ENCODE measurements at places on chromosomes 2 and 18.

DNA sequence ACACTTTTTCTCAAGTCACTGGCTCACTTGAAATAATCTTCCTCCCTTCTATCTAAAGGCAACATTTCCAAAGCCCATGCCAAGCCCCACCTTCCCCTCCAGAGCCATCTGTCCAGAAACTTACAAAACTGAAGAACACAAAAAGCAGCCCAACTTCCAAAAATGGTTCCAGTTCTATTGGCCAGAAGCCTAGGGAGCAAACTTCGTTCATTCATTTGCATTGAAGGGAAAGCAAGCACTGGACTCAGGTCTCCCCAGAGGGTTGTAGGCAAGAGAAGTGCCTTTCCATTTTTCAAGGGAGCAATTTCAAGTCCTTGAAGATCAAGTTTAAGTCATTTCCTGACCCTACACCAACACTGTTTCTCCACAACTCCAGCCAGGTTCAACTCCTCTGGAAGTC, 585.0 kb downstream of the BCL11A start:
- no peak for DNase-seq

- no peak for DNase-seq
These were observed 97.9 kb upstream of the RIOK3 start for GRCh38 chr18:23355206-23355605.

DNA sequence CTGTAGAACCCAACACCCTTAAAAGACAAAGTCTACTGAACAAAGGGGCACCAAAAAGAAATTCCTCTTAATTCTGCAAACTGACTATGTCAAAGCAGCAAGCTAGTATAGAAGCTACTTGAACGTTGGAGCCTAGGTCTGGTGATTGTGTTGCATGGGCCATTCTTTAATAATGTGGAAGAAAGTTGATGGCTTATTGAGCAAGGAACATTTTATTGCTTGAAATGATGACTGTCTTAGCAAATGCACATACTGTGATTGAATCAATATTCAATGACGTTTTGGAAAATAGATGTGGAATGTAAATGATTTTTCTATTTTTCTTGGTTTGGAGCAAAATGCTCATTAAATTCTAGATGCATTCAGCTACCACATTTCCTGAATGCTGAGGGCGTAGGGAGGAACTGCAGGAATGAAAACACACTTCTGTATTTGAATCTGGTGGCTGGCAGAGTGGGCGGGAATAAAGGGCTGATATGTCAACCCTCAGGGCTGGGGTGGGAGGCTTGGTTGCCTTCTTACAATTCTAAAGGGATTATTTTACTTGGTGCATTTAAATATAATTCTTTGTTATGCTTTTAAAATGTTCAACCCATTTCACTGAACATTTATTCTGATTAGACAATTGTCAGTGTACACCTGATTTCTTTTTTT, 26.5 kb downstream of the MYO3B start:
- no peak for DNase-seq

- no peak for DNase-seq
These were observed 91.5 kb upstream of the NRP2 start for GRCh38 chr2:205590759-205591158.

DNA sequence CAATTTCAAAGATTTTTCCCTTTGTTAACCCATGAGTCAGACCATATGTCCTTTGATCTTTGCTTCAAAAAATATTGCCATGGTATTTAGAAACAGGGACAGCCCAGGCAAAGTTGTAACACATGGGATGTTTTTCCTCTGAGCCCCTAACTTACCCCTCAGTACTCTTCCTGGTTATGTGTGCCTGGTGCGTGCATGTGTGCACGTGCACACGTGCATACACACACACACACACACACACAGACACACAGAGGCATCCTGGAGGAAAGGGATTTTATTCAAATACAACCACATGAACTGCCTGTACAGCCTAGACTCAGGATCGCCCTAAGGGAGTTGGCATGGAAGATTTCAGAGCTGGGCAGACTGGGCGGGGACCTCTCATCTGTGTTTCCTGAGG, 5.1 kb downstream of the AFF3 start:
- DNase-seq = peak; percentile 10

DNA sequence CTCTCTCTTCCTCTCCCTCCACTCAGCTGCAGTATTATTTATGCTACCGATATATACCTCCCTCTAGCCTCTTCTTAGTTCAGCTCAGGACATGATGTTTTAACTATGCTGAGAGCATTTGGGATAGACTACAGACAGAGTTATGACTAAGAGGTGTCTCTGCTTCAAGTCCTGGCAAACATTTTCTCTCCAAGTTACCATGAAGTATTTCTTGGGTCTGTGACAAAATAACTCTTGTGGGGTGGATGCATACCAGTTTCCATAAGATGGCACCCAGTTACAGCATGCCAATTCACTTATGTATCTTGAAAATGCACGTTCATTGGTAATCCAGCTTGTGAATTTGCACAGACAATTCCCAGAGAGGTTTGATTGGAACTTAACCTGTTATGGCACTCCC, 737.6 kb downstream of the SLC4A3 start:
- DNase-seq = no peak

- no peak for DNase-seq
These were observed 66.0 kb upstream of the ST3GAL5 start for GRCh38 chr2:85954590-85955458.

DNA sequence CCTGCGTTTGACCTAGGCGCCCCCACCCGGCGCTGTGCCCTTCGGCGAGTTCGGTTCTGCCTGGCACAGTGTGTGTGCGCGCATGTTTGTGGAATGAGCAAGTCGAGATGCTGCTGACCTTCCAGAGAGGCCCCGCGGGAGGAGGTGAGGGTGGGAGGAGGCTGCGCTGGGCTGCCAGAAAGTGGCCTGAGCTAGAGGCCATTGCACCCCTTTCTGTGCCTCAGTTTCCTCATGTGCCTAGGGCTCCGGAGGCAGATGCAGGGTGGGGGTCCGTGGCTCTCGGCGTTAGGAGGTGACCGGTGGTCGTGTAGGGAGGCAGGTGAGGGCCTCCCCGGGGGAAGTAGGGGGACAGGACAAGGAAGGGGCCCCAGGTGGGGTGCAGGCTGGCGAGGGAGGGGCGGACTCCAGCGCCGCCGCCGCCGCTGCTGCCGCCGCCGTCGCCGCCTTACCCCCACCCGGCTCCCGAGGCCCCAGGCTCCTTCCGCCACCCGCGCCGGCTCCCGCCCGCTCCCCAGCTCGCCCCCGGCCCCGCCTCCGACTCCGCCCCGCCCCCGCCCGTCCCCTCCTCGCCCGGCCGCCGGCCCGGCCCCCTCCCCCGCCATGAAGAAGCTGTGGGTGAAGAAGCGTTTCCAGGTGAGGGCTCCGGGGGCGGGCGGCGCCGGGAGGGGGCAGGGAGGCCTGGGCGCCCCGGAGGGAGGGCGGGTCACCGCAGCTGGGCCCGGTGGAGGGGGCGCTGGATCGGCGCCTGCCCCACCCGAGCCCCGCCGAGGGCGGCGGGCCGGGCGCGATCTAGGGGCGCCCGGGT, 7.0 kb downstream of the SPEG start:
- DNase-seq = peak; percentile 81

DNA sequence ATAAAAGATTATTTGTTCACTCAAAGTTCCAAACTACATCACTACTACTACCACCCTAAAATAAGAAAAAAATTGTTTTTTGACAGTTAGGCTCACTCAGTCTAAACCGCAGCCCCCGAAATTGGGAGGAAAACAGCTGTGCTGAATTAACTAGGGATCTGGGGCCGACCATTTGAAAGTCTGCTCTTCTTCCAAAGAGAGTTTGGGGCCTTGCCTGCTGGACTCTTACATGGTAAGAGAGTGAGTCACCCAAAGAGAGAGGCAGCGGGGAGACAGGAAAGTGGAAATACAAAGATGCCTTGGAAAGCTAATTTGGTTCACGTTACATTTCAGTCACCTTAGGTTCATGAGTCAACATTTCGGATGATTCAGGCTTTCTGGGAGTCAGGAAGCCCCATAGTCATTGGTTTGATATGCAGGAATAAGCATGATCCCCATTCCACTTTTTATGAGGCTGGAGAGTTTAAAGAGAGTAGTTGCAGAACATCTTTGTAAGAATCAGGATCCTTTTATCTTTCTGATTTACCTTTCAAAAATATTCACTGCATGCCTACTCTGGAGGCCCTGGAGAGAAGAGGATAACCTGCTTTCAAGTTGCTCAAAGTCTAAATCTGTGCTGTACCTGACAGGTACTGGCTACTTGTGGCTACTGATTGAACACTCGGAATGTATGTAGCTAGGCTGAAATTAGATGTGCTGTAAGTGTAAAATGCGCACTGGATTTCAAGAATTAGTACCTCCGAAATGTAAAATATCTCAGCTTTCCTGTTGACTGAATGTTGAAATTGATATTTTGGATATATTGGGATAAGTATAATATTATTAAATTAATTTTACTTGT, 995 bp upstream of the RTN4 start:
- DNase-seq = peak; percentile 78

GRCh38 chr2:164146441-164146840, 410.6 kb upstream of the FIGN start:
- no peak for DNase-seq

DNA sequence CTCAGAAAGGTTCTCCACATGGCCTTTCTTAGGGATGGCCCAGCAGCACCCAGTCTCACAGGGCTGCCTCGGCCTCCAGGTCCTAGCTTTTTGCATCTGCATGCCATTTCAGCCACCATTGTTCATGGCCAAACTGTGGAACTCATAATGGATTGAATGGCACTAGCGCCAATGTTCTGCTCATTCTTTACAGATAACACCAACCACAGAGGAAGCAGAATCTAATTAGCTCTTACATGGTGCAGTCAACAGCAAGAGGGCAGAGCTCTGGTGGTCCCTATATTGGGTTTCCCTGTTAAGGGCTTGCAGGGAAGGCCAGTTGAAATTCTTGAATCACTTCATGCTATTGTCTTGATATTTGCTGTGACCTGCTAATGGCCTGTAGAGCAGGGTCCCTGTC, 45.6 kb downstream of the ARL4C start:
- DNase-seq = no peak

DNA sequence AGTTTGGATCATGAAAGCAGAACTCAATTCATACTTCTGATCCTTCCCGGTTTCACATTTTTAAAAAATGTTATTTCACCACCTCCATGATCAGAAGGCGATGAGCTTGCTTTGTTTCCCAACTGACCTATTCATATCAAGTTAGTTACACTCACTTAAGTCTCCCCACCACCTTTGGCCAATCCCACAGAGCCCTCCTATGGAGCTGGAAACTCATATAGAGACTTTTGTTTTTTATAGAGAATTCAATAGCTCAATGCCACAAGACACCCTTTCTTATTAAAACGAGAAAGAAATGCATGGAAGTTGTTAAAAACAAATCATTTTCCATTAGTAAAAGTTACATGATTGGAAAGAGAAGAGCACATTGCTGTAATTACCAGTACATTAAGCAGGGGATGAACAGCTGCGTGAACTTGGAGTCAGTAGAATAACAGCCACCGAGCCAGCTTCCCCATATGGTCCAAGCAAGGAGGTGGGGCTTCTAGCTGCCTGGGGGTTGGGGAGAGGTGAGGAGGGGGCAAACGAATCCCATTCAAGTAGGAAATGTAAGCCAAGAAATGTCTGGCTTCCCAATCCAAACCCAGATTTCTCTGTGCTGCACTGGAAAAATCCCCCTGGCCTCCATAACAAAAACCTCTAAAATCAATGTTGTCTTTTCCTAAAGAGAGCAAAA, 614.5 kb downstream of the IRS1 start:
- DNase-seq = no peak

DNA sequence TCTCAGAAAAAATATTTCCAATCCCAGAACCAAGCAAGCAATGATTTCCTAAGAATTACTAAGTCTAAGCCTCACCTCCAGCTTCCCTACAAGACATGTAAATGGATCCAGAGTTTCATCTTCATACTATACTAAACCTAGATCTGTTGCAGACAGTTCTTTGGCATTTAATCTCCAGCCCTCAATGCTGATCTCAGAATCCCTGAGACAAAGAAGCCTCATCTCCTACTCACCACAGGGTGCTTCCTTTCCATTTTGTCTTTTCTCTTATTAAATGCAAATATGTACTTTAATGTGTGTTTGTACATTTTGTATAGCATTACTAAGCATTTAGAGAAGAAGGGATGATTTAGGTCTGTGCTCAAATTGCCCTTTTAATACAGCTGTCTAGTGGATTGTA, 954.9 kb downstream of the TDRD15 start:
- no peak for DNase-seq

- DNase-seq = no peak
These were observed 60.1 kb downstream of the ITGB6 start for GRCh38 chr2:160139991-160140390.

GRCh38 chr18:79397830-79398761, 2.4 kb downstream of the NFATC1 start:
- no peak for DNase-seq

DNA sequence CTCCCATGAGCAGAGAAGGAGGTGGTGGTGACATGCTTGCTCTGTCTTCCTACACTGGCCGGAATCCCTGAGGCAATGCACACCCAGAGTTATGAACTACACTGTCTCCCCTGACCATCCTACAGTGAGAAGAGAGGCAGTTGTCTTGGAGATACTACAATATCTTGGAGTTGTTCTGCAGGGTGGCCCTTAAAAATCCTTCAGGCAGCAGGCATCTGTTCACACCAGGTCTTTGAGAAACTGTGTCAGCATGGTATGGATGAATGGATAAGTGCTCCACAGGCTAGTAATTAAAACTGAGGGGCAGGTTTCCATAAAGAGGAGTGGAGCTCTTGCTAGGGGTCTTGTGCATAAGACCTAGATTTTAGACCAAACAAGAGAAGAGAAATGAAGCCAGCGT, 223.7 kb upstream of the COPS8 start:
- DNase-seq = no peak

GRCh38 chr2:3651691-3652648, 6.0 kb upstream of the ALLC start:
- DNase-seq = peak; percentile 78

DNA sequence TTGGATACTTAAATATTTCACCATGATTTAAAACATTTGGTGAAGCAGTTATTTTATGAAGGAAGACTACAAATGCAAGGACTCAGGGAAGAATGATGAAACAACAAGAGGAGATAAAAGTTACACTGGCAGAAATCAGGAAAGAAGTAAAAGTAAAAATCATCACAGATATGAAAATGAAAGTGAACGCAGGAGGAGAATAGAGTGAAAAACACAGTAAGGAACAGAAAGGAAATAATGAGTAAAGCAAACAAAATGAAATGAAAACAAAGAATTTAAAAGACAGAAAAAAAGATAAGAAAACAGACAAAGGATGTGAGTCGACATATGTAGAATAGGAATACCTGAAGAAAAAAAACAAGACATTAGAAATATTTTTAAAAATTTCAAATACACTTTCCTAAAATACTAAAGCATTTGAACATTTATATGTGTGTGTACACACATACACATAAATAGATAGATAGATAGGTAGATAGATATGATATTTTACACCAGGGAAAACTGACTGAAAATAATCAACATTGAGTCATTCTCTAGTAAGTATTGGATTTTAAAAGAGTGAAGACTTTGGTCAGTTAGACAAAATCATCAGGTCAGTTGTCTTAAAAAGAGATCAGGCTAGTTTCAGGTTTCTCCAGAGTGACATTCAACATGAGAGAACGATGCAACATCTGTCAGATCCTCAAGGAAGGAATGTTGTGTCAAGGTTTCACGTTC, 12.1 kb upstream of the KDSR start:
- DNase-seq = no peak
